Activated CD4-positive, CD25-positive, alpha-beta regulatory T cell treated with anti-CD3 and anti-CD28 coated beads, Interleukin-2, amount 50 U/mL, for 24 hours (primary cell): ENCODE measurements at places on chromosomes 7 and 10.
A peak's percentile ranks its signal among the peaks of the same experiment; 100 is the strongest.

DNA sequence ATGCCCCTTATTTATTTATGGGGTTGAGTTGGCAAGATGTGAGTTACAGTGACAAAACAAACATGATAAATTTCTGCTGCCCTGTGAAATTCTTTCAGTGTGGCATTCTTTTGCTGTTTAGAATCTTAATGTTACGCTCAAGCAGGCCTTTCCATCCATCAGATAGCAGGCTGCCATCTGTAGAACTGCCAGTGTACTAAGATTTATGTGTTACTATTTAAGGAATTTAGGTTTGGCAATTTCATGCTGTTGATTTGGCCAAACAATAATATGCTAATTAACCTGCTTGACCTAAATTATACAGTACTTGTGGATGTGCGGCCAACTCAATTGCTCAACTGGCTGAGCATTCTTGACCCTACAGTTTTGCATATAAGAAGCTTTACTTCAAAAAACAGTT, 477.7 kb upstream of the TPK1 start:
- ATAC-seq: no peak

- ATAC-seq: no peak
These were observed 52.4 kb upstream of the ADRB1 start for GRCh38 chr10:113991091-113991860.

GRCh38 chr7:37986908-37987330, 66.5 kb downstream of the EPDR1 start:
- no peak for ATAC-seq

GRCh38 chr7:44703921-44704320, 44.7 kb upstream of the ZMIZ2 start:
- ATAC-seq: no peak

GRCh38 chr10:35456784-35457183, 120.5 kb downstream of the CCNY start:
- no peak for ATAC-seq

GRCh38 chr10:18577823-18578685, 73.3 kb downstream of the NSUN6 start:
- ATAC-seq: no peak

DNA sequence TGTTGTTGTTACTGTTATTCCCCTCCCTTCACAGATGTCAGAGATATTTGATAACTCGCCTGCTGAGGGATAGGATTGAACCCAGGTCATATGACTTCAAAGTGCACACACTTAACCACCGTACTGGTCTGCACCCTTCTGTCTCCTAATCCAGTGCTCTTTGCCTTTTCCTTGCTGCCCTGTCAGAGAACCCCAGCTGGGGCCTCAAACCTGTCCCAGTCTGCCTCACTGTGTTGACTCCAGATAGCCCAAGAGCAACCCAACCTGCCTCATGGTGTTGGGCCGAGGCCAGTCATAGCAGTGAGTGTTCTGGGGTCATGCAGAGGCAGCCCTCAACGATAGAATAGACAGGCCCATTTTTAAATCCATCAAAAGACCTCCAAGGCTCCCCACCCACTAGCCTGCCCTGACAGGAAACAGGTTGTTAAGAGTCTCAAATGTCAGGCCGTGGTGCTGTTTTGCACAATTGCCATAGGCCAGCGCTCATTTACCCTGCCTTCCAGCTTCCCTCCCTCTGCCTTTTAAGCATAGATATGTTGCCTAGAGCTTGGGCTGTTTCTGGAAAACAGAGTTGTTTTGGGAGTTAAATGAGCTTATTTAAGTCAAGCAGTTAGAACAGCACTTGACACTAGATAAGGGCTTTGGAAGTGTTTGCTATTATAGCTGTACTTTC, 37.0 kb upstream of the PDCD4 start:
- ATAC-seq: no peak

GRCh38 chr10:112761256-112761655, 188.8 kb upstream of the TCF7L2 start:
- no peak for ATAC-seq

GRCh38 chr10:93398528-93398927, 83.6 kb downstream of the MYOF start:
- no peak for ATAC-seq

GRCh38 chr10:58023341-58024073, 244.2 kb downstream of the IPMK start:
- ATAC-seq: no peak

DNA sequence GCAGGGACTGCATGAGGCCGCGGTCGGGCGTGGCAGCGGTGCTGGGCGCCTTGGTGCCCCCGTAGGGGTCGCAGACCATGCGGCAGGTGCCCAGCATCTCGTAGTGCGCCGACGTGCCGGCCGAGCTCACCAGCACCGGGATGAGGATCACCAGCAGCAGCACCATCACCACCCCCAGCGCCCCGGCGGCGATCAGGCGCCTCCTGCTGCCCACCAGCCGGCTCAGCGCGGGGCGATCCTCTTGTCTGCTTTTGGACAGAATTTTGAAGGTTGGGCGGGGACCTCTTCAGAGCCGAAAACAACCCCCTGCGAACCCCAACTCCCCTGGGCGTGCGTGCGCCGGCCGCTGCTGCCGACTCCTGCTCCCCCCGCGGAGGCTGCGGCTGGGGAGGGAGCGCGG, 779 bp downstream of the C1QL3 start:
- peak; percentile 52 for ATAC-seq
